AG20443 (cell line): ENCODE measurements at places on chromosomes 11 and 22.

- no peak for DNase-seq
Observed at GRCh38 chr11:2294926-2295290, 6.8 kb downstream of the C11orf21 start.

GRCh38 chr22:31612891-31613285, 49.1 kb downstream of the PISD start:
- DNase-seq: no peak

GRCh38 chr22:34243023-34243422, 322.7 kb upstream of the LARGE1 start:
- DNase-seq: no peak

DNA sequence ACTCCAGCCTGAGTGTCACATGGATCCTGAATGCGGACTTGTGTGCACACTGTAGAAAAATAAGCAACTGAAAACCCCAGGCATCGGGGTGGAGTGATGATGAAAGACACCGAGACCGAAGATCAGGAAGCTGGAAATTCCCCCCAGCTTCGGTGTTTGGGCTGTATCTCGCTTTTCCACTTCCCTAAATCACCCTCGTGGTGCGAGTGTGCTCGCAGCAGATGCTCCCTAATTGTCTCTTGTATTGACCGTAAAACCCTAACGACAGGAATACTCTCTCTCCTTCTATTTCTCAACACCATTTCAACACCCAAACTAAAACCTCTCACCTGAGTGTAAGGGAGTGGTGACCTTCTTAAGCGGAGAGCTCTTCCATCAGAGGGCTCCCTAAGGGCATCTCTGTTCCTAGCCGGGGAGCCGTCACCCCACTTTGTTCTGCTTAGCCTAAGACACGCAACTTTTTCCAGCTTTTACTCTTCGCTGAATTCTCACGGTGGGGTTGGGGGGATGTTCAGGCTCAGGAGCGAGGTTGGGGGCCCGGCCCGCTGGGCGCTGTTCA, 635 bp upstream of the GRK3 start:
- no peak for DNase-seq

DNA sequence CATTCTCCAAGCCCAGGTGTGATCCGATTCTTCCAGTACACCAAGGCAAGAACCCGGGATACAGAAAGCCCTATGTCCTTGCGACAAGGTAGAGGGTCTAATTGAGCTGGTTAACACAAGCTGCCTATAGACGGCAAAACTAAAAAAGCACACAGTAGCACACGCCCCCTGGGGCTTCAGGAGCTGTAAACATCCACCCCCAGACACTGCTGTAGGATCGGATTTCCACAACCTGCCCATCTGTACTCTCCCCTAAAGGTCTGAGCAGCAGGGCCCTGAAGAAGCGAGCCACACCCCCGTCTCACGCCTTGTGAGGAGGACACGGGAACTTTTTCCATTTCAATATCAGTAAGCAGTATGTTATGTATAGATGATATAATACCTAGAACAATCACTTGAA, 624.7 kb downstream of the BUD13 start:
- DNase-seq: no peak

DNA sequence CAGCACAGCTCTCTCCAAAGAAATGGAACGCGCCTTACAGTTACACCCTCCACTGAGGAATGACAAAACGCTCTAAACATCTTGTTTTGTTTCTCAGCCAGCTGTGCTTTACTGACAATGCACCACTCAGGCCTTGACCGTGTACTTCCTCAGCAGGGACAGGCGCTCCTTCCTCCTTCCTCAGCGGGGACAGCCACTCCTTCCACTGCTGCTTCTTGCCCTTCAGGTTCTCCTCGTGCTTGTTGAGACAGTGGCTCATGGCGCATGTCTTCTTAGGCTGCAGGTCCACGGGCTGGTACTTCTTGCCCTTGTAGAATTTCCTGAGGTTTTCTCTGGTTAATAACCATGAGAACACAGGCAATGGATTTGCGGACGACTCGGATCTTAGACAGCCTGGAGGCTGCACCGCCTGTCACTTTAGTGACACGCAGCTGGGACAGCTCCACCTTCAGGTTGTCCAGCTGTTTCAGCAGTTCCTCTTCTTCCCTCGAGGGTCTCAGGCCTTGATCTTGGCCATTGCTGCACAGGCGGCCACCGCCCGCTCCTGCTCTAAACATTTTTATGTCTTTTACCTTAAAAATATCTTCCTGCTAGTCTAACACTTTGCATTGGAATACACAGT, 613.8 kb downstream of the BRD1 start:
- no peak for DNase-seq

- DNase-seq: peak; percentile 44
Observed at GRCh38 chr22:43862074-43862881, at the start of gene SULT4A1. SULT4A1 (minus strand) TSS chr22:43862513; CDS start chr22:43862382, 131 bp downstream.

- no peak for DNase-seq
Observed at GRCh38 chr11:48129697-48130395, 86.8 kb upstream of the OR4B1 start.

GRCh38 chr22:22720724-22721261, 76.4 kb downstream of the GGTLC2 start:
- no peak for DNase-seq

GRCh38 chr11:128628686-128629085, 41.3 kb upstream of the ETS1 start:
- no peak for DNase-seq

DNA sequence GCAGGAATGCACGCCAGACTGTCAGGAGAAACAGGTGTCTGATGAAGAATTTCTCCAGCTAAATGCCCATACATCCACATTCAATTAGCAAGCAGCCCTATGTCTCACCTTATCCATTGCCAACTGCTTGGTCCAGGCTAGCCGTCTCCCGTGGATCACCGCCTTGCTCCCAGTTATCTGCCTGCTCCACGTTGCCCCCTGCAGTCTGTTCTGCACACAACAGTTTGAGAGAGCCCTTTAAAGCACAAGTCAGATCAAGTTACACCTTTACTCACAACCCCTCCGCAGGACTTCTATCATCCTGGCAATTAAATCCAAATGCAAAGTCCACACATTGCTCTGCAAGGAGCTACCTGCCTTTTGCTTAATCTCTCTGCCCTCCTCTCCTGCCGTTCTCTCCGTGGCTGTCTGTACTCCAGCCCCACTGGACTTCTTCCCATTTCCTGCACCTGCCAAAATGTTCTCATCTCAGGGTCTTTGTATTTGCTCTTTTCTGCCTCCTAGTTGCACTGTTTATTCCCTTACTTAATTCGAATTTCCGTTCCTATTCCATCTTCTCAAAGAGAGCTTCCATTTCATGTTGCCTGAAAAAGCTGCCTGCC, 185.3 kb upstream of the LARGE1 start:
- DNase-seq: peak; percentile 35

DNA sequence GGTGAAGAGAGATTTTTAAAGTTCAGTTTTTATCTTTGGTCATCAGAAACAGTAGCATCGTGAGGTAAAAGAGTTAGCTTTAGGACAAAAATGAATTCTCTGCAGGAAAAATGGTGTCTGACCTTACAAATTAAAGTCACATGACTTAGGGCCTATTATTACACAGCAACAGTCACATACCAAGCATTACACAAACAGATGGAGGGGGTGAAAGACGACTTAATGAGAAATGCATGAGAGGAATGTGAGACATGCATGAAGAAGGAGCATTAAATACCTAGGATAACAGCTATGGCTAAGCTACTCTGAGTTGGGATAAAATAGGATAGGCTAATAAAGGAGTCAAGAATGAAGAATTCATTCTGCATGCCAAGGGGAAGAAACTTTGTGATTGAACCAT, 77.5 kb downstream of the BLID start:
- DNase-seq: peak; percentile 66

- no peak for DNase-seq
Observed at GRCh38 chr22:18925368-18926064, 10.6 kb downstream of the PRODH start.

DNA sequence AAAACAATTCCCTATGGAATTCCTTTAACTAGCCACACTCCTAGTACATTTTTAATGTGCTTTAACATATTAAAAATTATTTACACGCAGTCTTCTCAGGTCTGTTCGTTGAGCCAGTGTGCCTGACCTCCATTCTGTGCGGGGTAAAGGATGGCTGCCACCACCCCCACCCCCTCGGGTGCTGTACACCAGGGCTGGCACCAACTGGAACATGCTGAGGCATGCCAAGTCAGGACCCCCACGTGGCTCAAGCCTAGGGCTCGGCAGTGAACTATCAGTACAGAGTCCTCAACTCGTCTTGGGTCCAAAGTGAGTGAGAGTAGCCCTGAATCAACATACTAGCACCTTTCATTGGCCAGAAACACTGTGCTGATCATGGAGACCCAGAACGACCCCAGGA, 32.5 kb upstream of the PHF21B start:
- DNase-seq: no peak

GRCh38 chr22:46355369-46355995, 20.0 kb downstream of the TRMU start:
- peak; percentile 87 for DNase-seq

GRCh38 chr22:45645526-45646414, 25.9 kb upstream of the ATXN10 start:
- DNase-seq: peak; percentile 94

DNA sequence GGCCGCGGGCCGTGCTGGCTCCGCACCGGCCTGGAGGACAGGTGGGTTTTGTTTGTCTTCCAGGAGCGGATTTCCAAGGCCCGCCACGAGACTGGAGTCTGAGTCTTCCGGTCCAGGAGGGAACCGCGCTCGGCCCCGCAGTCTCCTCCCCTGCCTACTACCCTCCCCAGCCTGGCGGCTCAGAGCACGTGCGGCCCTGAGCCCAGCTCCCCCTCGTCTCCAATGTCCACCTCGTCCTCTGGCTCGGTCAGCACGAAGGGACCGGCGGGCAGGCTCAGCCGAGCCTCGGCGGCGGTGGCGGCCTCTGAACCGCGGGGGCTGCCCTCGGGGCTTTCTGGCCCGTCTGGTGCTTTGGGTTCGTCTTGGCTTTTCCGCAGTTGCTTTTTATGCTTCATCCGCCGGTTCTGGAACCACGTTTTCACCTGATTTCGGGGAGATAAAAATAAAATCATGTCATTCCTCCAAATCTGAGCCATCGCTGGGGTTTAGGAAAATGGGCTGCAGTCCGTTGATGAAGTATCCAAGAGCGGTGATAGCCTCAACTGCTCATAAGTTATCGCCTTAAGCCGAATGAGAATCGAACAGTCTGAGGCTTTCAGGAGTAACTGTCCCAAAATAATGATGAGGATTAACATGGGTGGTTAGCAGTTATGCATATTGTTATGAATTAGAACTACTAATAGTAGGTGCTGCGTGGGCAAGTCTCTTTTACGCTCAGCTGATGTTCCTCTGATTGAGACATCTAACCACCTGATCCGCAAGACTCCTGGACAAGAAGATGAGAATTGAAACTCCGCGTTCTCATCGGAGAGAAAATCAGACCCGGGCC, 4.0 kb downstream of the BSX start:
- DNase-seq: peak; percentile 14

DNA sequence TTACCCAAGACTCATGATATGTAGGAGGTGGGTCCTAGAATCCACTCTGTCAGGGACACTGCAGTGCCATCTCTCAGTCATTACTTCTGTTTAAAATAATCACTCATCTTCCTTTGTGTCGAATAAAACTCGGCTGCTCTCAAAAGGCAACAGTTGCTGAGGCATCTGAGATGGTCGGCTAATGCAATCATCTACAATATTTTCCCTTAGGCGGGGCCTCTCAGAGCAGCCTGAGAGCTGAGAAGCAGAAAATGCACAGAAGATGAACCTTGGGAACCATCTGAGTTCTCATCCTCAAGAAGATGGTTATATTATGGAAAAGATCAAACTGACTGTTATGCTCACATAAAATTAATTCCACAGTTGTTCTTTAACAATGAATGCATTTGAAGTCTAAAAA, 1518.2 kb upstream of the TENM4 start:
- DNase-seq: no peak

- no peak for DNase-seq
Observed at GRCh38 chr11:115167456-115167855, 336.8 kb downstream of the CADM1 start.

DNA sequence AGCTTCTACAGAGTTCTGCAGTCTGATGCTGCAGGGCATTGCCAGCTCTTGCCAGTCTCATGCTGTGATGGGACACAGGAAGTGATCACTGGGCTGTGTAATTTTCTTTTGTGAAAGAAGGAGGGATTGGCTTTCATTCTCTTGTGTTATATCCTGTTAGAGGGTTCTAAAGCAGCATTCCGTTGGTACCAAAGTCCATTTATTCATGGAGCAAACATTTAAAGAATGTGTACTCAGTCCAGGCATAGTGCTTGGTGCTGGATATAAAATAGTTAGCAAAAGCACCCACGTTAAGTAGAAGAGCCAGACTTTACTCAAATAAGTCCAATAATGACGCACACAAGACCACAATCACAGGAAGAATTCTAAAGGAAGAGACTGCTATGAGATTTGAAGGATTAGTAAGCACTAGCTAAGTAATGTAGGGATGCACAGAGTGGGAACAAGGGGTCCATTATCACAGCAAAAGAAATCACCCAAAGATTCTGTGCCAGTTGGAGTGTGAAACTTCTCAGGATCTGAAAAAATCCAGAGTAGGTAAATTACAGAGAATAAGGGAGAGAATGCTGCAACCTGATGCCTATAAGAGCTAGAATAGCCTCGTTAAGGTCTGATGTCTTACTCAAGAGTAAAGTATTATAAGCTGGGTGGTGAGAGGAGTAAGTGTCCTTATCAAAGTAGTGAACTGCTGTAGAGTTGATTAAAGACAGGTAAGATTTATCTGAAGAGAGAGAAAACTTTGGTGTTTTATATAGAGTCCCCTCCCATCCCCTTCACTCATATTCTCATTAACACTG, 728.3 kb downstream of the METTL15 start:
- peak; percentile 63 for DNase-seq

DNA sequence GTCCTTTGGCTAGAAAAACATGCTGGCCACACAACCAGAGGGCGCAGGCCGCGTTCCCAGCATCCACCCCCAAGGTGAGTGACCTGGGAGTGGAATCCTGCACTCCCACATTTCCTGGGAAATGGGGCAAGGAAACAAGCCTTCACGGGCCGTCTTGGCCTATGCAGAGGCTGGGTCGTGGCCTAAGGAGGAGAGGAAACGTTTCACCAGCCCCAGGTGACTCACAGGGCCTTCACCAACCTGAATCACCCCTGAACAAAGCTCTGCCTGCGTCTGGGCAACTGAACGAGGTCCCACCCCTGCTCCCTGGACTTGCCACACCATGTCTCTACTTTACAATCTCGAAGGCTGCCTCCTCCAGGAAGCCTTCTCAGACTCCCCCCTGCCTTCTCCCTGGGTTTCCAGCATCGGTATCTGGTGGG, 13.2 kb downstream of the MYH9 start:
- DNase-seq: no peak

DNA sequence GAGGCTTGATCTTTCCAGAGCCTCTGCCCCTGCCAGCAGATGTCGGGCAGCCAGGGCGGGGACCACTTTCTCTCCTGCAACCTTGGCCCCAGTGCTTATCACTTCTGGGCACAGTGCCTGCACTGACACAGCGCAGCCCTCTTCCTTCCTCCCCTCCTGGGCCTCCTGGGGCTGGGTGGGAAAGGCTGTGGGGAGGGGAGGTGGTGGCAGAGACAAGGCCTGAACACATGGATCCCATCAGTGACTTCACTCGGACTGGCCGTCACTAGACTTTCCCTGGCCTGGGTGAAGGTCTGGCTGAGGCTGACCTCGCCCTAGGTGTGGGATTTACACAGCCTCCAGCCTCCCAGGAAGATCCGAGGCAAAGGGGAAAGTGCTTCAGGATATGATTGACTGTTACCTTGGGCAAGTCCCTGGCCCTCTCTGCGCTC, 68.1 kb downstream of the LRRC32 start:
- peak; percentile 62 for DNase-seq

GRCh38 chr22:50302041-50302541, 5.4 kb downstream of the PLXNB2 start:
- peak; percentile 48 for DNase-seq

GRCh38 chr11:19849947-19850593, 137.4 kb downstream of the NAV2 start:
- DNase-seq: no peak
